Spinal cord (tissue), 10 donors: ENCODE measurements at places on chromosomes 1 and 21. TPM values are rescaled to one million over a fixed set of nuclear protein-coding genes. Genes with fewer than 3 reads are reported as not detected.

GRCh38 chr21:46294647-46295176 is 8.6 kb downstream of the YBEY start:
- DNase-seq: no peak

DNA sequence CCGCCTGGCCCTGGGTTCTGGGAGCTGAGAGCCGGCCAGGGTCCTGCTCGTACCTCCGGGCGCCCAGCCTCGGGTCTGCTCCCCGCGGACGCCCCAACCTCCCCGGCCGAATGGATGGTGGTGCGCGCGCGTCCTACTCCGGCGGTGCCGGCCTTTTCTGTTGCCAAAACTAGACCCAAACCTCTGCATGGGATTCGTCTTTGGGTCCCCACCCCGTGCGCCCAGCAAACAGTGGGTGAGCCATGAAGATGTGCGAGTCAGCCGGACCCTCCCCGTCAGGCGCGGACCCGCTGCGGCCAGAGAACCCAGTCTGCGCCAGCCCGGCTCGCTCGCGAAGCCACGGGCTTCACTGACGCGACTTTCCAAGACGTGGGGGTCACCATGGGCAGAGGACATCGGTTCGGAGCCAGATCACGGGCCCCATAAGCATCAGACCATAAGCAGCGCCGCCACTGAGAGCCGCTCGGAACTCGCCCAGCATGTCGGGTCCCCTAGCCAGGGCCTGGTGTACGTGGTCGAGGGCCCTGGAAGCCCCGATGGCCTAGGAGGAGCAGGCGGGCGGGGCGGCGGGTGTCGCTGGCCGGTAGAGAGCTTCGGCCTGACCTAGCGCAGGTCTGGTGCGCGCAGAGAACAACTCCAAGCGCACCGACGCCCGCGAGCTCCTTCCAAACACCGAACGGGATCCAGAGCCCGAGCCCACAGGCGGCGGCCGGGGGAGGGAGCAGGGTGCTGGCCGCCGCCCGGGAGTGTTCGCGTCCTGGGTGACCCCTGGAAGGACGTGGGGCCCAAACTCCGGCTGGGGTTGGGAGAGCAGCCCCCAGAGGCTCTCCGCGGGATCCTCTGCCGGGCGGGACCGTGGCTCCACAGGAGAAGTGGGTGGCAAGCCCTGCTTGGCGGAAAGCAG is 1.0 kb upstream of the TP73 start:
- DNase-seq: peak; percentile 22

DNA sequence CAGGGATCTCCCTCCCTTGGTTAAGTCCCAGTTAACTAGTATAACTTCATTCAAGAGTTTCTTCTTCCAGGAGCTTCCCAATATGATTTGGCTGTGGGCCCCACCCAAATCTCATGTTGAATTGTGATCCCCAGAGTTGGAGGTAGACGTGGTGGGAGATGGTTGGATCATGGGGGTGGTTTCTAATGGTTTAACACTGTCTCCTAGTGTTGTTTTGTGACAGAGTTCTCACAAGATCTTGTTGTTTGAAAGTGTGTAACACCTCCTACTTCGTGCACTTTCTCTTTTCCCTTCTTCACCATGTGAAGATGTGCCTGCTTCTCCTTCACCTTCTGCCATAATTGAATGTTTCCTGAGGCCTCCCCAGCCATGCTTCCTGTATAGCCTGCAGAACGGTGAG is 251.8 kb upstream of the FGGY start:
- DNase-seq: no peak

GRCh38 chr1:30337324-30337620 is 386.1 kb downstream of the MATN1 start:
- no peak for DNase-seq

GRCh38 chr1:205518661-205519540 is 14.4 kb downstream of the CDK18 start:
- no peak for DNase-seq

DNA sequence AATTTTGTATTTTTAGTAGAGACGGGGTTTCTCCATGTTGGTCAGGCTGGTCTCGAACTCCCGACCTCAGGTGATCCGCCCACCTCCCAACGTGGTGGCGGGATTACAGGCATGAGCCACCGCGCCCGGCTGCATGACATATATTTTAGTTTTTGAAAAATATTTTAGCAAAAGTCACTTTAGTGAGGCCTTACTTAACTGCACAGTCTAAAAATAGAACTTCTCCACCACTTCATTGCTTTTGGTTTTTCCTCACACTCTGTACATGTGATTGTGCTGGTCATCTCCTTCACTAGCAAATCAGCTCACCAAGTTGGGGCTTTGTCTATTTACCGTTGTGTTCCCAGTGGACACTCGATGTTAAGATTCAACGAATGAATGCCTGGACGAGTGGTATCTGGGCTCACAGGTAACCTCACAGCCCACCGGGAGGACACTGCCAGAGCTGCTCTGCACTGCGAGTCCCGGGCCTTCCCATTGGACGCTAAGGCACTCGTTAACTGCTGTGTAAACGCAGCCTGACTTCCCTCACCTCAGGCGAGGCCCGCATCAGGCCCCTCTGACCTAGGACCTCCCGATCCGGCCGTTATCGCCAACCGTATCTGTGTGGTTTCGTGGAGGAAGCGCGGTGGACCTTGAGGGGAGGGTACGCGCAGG is 14.0 kb upstream of the ZNF692 start:
- peak; percentile 60 for DNase-seq

GRCh38 chr1:164683235-164683634 is 124.3 kb downstream of the PBX1 start:
- DNase-seq: no peak

DNA sequence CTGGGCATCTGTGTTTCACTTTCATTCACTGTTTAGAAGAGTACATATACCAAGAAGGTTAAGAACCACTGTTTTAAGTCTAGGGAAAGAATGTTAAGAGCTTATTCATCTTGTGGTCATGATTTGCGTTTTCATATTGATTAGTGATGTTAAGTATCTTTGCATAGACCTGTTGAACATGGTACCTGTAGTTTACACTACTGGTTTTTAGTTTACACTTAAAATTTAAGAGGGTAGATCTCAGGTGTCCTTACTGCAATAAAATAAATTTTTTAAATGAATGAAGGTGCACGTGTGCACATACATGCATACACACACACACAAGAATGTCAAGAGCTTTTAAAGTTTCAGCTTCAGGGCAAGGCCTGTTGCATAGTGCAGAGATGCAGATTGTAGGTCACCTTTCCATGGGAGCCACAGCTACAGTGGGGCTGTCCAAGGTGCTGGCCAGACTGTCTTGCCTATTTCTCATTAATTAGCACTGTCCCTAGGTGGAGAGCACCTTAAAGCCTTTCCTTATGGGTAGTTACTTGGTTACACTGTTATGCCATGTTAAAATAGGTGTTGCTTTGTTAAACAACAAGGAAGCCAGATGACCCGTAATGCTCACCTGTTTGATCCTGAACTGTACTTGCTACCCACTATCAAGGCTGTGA is 543.0 kb upstream of the DAB1 start:
- no peak for DNase-seq

DNA sequence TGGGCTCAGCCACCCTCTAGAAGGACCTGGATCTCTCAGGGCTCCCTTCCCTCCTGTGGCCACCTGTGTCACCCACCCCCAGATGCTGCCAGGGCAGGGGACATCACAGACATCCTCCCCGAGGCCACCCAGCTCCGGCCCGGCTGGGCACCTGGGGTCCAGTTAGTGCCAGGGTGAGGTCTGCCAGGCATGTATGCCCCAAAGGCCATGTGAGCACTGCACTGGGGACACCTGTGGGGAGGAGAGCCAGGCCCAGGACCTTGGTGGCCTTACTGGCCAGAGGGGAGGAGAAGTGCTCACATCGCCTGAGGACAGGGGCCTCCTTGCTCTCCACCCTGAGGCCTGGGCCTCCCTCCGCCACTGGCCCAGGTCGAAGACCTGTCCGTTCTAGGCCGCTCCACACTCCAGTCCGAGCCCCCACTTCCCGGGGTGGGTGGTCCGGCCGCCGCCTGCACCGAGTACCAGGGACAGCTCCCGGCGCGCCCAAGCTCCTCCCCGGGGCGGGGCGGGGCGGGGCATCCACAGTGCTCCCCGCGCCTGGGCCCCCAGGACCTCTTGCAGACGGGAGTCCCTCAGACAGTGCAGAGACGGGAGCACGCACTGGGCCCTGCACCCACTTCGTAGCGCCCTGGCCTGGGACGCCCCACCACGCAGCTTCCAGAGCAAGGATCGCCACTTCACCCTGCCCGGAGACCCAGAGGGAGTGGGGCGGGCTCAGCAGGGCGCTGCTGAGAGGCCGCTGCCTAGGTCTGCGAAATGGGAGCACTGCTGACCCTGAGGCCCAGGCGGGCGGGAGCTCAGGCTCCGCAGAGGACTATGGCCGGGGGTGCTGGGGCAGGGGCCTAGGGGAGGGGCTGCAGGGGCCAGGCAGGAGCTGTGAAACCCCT is 34.3 kb upstream of the CCDC27 start:
- no peak for DNase-seq

GRCh38 chr1:27152004-27152828 is 2.7 kb downstream of the SLC9A1 start:
- DNase-seq: no peak

GRCh38 chr21:39796466-39796865 is 51.5 kb downstream of the IGSF5 start:
- DNase-seq: no peak

DNA sequence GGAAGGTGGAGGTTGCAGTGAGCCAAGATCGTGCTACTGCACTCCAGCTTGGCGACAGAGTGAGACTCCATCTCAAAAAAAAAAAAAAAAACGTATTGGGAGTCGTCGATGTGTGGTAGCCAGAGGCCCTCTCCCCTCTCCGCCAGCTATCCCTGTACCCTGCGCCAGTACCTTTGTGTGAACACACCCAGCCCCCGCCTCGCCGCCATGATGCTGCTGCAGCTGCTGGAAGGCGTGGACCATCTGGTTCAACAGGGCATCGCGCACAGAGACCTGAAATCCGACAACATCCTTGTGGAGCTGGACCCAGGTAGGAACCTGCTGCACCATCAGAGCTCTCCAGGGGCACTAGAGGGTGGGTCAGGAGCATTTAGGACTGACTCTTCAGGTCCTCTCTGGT is 12.2 kb downstream of the PINK1 start:
- DNase-seq: no peak

- no peak for DNase-seq
Measured at GRCh38 chr1:153963850-153964331, 554 bp upstream of the SLC39A1 start.

DNA sequence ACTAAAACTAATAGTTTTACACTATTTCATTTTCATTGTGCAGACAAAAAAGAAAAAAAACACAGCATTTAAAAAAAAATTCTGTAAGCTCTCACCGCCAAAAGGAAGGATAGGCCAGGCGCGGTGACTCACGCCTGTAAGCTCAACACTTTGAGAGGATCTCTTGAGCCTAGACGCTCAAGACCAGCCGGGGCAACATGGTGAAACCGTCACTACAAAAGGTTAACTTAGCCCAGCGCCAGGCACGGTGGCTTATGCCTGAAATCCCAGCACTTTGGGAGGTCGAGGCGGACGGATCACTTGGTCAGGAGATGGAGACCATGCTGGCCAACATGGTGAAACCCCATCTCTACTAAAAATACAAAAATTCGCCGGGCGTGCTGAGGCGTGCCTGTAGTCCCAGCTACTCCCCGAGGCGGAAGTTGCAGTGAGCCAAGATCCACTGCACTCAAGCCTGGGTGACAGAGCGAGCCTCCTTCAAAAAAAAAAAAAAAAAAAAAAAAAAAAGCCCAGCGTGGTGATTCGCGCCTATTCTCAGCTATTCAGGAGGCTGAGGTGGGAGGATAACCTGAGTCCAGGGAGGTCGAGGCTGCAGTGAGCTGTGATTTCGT is 14.3 kb upstream of the SPEN start:
- no peak for DNase-seq

DNA sequence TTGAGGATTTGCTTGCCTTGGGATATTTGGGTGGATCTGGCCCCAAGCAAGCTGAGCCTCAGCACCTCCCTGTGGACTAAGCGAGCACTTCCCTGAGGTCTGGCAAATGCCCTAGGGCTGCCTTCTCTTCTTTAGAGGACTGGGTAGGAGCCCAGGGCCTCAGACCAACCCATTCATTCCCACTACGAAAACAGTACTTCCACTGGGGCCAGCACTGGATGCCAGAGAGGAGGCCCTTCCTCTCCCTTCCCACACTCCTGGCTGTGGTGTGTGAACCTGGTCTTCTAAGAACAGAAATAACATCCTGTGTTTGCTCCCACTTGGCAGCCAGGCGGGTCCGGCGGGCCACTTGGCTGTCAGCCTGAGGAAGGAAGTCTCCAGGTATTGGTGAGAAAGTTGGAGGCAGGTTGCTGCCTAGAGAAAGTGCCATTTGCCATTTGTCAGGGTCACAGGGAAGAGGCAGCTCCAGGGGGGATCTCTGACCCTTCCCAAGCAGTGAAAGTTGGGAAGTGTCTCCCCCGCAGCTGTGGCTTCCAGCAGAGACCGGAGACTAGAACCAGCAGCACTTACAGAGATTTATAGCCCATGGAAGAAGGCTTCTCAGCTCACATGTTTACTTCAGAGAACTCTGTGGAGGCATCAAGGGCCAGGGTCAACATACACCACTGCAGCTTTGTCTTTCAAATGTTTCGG is 323.5 kb downstream of the SIPA1L2 start:
- no peak for DNase-seq

DNA sequence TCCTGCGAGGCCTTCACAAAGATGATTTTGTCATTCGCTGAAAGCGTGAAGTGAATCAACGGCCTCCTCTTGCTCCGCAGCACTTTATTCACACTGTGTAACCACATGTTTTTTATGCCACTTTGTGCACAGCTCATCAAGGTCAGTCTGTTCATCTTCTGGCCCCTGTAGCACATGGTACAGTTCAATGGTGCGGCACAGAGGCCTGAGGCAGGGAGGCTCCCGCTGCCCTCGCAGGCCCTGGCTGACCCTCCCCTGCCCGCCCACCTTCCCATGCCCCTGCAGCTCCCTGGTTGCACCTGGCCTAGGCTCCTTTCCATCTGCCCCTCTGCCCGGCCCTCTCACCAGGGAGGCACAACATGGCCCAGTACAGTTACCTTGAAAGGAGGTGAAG is 87.5 kb downstream of the CD247 start:
- DNase-seq: no peak

- no peak for DNase-seq
Measured at GRCh38 chr1:221725735-221726672, 15.9 kb downstream of the DUSP10 start.

GRCh38 chr1:26553942-26554682 is 24.6 kb downstream of the RPS6KA1 start:
- DNase-seq: no peak

DNA sequence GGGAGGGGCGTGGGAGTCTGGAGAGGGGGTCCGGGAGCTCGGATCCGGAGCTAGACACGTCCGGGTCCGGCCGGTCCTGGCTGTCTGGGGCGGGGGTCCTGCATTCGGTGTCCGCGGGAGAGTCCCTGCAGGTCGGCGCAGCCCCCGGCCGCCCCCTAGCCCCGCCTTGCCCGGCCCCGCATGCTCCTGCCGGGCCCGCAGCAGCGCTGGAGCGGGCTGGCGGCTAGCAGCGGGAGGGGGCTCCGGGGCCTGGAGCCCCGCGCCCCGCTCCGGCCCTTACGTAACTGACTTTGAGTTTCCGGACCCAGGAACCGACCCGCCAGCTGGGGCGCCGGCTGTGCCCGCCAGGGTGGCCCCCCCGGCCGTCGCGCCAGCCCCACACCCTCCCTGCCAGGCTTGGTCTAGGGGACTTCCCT is 26.9 kb upstream of the EPB41 start:
- no peak for DNase-seq

Gene HSD3B2
- polyA plus RNA-seq: 0.29 TPM

Gene OR2T33
- 0.41 TPM for polyA plus RNA-seq

Gene SGIP1
- 38.8 TPM for polyA plus RNA-seq

Gene FCRLB
- polyA plus RNA-seq: 2.9 TPM
